Activated CD4-positive, alpha-beta T cell treated with anti-CD3 and anti-CD28 coated beads for 36 hours (primary cell): ENCODE measurements at places on chromosomes 11 and 22. TPM values are rescaled to one million over a fixed set of nuclear protein-coding genes. Genes with fewer than 3 reads are reported as not detected.

Gene TECTA
- 0.37 TPM for total RNA-seq

Gene CRYBB3
- not detected for total RNA-seq

GRCh38 chr11:13227676-13228255 lies 49.8 kb upstream of the BMAL1 start:
- no peak overlapping the region for H3K27ac ChIP-seq
- no peak overlapping the region for H3K4me3 ChIP-seq
- H3K36me3 ChIP-seq: no peaks in the 10 kb centered on the region
- no peaks in the 10 kb centered on the region for H3K27me3 ChIP-seq
- no peak for DNase-seq
- H3K4me1 ChIP-seq: no peaks in the 10 kb centered on the region

GRCh38 chr11:2762451-2762850 lies 62.7 kb upstream of the KCNQ1OT1 start:
- no peaks in the 10 kb centered on the region for H3K27me3 ChIP-seq
- no peaks in the 10 kb centered on the region for H3K4me1 ChIP-seq
- DNase-seq: peak; percentile 2
- H3K36me3 ChIP-seq: peaks cover 2% of the 10 kb centered on the region
- H3K27ac ChIP-seq: no peak overlapping the region

Gene SLC17A6
- total RNA-seq: not detected

DNA sequence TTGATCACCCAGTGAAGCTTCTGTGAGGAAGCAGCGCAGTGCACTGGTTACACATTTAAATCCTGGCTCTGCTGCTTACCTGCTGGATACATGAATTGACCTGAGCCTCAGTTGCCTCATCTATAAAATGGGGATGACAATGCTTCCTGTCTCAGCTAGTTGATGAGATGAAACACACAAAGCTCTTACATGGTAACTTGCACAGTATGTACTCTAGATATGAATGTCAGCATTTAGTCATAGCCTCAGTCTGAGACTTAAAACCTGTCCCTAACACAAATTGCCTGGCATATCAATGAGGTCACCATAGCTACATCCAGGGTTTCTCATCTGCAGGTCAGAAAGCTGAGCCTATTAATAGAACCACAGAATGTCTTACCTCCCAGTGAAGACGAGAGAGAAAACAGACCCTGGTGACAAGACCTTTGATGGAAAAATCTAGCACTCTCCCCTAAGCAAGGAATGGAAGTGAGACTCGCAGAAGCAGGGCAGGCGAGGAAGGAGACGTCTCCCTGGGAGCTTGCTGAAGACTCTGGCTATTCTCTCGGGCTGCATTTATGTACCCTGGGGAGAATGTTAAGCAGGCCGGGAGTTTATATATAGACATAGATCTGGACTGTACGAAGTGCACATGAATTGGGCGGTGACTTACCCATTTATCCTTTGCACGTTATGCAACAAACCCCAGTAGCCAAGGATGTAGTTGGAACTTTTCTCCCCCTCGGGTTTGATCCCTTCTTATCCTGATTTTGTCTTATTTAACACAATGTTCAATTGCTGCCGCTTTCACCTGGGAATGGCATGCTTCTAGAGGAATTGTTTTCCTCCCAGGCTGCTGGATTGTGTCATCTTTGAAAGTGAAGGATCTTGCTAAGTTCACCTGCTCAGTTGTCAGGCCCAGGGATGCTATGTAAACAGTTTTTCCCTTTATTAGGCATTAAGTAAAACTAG lies 18.0 kb downstream of the SDHAF2 start:
- no peaks in the 10 kb centered on the region for H3K27me3 ChIP-seq
- peak; percentile 21 for DNase-seq
- H3K36me3 ChIP-seq: peaks cover 47% of the 10 kb centered on the region
- peaks cover 33% of the 10 kb centered on the region for H3K4me1 ChIP-seq
- H3K27ac ChIP-seq: peak overlapping the region; percentile 85

Gene CRYAB
- total RNA-seq: not detected

Gene APOA1
- total RNA-seq: not detected

Gene GAB4
- total RNA-seq: not detected

DNA sequence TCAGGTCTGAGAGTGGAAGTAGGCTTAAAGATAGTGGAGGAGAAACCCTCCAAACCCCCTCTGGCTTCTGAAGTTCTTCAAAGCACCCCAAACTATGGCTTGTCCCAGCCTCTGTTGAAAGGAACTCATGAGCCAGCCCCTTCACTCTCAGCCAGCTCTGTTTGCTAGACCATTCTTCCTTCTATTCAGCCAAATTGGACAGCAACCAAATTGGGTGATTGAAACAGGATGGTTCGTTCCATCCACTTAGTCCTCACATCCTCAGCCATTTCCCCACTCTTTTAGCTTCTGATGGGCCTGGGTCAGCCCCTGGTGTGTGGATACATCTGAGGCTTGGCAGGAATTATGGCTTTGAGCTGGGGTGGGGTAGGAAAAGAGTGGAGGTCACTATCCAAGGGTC lies 4.5 kb downstream of the HTR3A start:
- no peaks in the 10 kb centered on the region for H3K4me1 ChIP-seq
- H3K4me3 ChIP-seq: no peak overlapping the region

Gene SMC1B
- 0.62 TPM for total RNA-seq

DNA sequence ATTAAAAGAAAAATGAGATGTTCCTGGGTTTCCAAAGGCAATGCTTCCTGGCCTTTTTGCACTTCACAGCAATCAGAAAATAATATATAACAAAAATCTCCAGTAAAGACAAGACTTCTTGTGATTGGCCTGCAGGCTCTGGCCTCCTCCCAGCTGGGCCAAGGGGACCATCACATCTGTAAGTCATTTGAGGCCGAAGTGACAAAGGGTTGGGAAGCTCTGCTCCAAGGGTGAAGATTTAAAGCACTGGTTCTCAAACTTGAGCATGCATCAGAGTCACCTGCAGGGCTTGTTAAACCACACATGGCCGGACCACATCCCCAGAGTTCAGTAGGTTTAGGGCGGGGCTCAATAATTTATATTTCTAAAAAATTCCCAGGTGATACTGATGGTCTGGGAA lies 32.1 kb downstream of the ARFGAP2 start:
- no peak overlapping the region for H3K4me3 ChIP-seq
- DNase-seq: no peak
- no peak overlapping the region for H3K27ac ChIP-seq
- H3K4me1 ChIP-seq: no peaks in the 10 kb centered on the region
- H3K27me3 ChIP-seq: no peaks in the 10 kb centered on the region

- H3K27me3 ChIP-seq: no peaks in the 10 kb centered on the region
- no peak overlapping the region for H3K4me3 ChIP-seq
- DNase-seq: no peak
- H3K36me3 ChIP-seq: peaks cover 36% of the 10 kb centered on the region
Observed at GRCh38 chr22:44133901-44134571, 46.7 kb upstream of the PARVG start.

GRCh38 chr22:36594569-36594968 lies 65.6 kb upstream of the EIF3D start:
- no peak overlapping the region for H3K27ac ChIP-seq
- peaks cover 25% of the 10 kb centered on the region for H3K27me3 ChIP-seq
- no peaks in the 10 kb centered on the region for H3K36me3 ChIP-seq
- no peaks in the 10 kb centered on the region for H3K4me1 ChIP-seq
- DNase-seq: no peak

- H3K36me3 ChIP-seq: no peaks in the 10 kb centered on the region
- H3K27ac ChIP-seq: no peak overlapping the region
- H3K27me3 ChIP-seq: peaks cover 14% of the 10 kb centered on the region
- no peak overlapping the region for H3K4me3 ChIP-seq
- no peaks in the 10 kb centered on the region for H3K4me1 ChIP-seq
Observed at GRCh38 chr11:13152736-13153541, 124.7 kb upstream of the BMAL1 start.

Gene DEUP1
- total RNA-seq: not detected

- peaks cover 26% of the 10 kb centered on the region for H3K4me1 ChIP-seq
- H3K27ac ChIP-seq: no peak overlapping the region
- H3K36me3 ChIP-seq: peaks cover 6% of the 10 kb centered on the region
- no peaks in the 10 kb centered on the region for H3K27me3 ChIP-seq
- DNase-seq: no peak
Observed at GRCh38 chr11:63548178-63548577, 11.6 kb downstream of the PLAAT4 start.

DNA sequence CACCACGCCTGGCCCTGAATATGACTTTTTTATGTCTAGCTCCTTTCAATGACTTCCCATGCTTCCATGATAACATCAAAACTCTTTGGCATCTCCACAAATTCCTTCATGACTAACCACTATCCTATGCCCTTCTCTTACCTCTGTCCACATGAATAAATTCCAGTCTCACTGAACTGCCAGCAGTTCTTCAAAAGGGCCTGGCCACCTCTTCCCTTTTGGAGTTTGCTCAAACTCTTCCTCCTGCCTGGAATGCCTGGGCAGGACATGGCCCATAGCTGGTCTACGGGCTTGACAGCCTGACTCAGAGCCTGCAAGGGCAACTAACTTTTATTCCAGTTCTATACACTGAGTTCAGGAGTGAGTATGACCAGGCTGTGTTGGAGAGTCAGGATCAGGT lies 41.8 kb upstream of the ZBTB16 start:
- no peaks in the 10 kb centered on the region for H3K36me3 ChIP-seq
- no peak for DNase-seq
- no peaks in the 10 kb centered on the region for H3K4me1 ChIP-seq
- H3K27me3 ChIP-seq: peaks cover 2% of the 10 kb centered on the region

- H3K4me1 ChIP-seq: peaks cover 3% of the 10 kb centered on the region
- no peaks in the 10 kb centered on the region for H3K27me3 ChIP-seq
- DNase-seq: no peak
- no peak overlapping the region for H3K27ac ChIP-seq
- no peaks in the 10 kb centered on the region for H3K36me3 ChIP-seq
Observed at GRCh38 chr22:45227645-45228400, 12.9 kb downstream of the KIAA0930 start.

DNA sequence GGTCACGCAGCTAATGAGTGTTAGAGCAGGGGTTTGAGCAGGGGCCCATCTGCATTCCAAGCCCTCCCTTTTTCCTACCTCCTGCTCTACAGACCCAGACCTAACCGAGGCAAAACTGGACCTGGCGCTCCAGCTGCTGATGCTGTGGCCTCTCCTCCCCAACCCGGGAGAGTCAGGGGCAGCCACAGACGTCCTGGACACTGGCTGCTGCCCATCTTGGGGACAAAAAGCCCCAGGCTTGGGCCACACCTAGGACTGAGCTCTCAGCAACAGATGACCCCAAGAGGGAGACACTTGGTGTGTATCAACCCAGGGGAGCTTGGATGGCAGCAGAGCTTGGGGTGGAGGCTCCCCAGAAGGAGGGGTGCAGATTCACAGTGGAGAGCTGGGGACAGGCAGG lies 172.6 kb downstream of the ST3GAL4 start:
- DNase-seq: no peak
- H3K36me3 ChIP-seq: no peaks in the 10 kb centered on the region
- H3K4me1 ChIP-seq: no peaks in the 10 kb centered on the region
- no peak overlapping the region for H3K4me3 ChIP-seq
- H3K27me3 ChIP-seq: peaks cover 3% of the 10 kb centered on the region
